Activated CD4-positive, alpha-beta memory T cell treated with anti-CD3 and anti-CD28 coated beads for 36 hours (primary cell): ENCODE measurements at places on chromosomes 12 and 14. TPM values are rescaled to one million over a fixed set of nuclear protein-coding genes. Genes with fewer than 3 reads are reported as not detected.

- no peak overlapping the region for H3K4me3 ChIP-seq
- peaks cover 76% of the 10 kb centered on the region for H3K4me1 ChIP-seq
- peak overlapping the region; percentile 14 for H3K27ac ChIP-seq
Measured at GRCh38 chr12:49664591-49665239, 41.4 kb downstream of the PRPF40B start.

Gene CYP46A1
- 0.19 TPM for total RNA-seq

DNA sequence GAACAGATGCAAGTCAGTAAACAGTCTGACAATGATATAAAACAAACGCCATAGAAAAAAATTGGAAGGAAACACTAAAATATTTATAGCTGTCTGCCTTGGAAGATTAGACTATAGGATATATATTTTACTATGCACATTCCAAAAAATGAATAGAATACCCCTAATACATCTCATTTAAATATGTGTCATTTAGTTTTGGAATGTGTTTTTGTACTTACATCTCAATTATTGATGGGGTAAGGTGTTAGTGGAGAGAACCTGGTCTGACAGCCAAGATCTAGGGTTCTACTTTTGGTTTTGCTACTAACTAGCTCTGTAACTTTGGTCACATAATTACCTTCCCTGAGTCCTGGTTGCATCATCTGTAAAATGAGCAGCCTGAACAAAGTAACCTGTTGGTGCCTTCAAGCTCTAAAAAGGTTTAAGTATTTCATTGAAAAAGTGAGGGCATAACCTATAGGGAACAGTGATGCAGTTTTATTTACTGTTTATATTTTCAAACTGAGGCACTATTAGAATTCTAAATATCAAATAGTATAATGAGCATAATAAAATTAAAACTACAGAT, 28.6 kb upstream of the SLC6A13 start:
- no peak overlapping the region for H3K27ac ChIP-seq
- H3K4me1 ChIP-seq: peaks cover 43% of the 10 kb centered on the region

DNA sequence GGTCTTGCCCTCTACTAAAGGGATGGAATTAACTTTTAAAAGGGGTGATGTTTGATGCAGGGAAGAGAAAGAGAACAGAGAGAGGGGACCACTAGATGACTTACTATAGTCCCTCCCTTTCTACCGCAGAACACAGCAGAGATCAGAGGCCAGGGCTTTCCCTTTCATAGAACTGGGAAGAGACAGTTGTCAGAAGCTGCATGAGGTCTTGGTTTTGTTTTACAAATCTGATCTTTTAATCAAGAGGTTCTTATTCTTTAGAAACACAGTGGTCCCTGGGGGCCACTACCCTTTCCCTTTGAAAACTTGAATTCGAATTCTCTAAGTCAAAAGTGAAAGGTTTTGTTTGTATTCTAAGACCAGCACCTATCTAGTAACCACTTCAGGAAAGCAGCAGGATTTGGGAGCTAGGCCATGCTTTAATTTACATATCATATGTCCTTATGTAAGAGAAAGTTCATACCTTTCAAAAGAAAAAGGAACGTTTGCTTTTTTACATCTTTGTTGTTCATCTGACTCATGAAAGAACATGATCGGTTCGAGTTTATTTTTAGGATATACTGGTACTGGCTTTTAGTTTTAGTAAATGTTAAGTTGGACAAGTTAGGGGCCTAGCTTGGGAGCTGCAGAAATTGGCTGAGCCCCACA, 6.3 kb downstream of the FBXL14 start:
- peak overlapping the region; percentile 39 for H3K27ac ChIP-seq
- H3K27me3 ChIP-seq: no peaks in the 10 kb centered on the region
- H3K4me1 ChIP-seq: peaks cover 46% of the 10 kb centered on the region

DNA sequence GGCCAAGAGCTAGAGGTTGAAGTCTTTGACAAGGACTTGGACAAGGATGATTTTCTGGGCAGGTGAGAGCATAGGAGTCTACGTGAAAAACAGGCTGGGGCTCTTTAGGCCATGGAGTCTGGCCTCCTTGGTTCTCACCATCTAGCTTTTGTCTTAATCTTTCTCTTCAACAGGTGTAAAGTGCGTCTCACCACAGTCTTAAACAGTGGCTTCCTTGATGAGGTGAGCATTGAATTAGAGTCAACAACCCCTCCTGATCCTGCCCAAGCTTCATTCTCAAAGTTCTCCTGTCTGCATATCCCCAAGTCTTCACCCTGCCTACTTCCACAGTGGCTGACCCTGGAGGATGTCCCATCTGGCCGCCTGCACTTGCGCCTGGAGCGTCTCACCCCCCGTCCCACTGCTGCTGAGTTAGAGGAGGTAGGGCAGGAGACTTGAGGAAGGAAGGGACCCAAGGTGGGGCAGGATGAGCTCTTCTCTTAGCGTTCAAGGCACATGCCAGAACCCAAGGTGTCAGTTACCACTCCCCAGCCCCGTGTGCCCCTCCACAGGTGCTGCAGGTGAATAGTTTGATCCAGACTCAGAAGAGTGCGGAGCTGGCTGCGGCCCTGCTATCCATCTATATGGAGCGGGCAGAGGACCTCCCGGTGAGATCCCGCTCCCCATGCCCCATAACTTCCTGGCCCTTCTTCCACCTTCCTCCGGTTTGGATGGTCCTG, 9.9 kb downstream of the ESYT1 start:
- H3K4me1 ChIP-seq: peaks cover 61% of the 10 kb centered on the region
- peaks cover 69% of the 10 kb centered on the region for H3K36me3 ChIP-seq
- DNase-seq: no peak

DNA sequence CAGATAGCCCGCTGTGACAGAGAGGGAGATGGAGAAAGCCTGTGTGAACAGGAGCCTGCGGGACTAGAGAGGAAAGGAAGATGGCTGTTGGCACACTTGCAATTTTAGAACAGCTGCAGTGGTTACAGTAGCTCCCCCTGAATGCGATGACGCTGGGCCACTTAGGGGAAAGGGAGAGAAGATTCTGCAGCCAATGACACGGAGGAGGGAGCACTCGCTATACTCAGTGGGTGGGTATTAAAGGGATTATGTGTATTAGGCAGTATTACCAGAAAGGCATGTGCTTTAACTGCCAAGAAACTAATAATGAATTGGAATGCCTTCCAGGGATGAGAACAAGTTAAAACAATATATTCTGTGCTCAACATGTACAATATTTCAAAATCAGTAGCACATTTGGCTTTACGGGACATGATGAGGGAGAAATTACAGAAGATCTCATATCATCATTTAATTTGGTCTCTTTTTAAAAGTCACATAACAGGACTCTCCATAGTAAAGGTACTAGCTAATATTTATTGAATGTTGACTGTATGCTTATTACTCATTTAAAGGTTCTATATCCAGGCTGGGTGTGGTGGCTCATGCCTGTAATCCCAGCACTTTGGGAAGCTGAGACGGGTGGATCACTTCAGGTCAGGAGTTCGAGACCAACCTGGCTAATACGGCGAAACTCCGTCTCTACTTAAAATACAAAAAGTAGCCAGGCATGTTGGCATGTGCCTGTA, 35.9 kb upstream of the FOS start:
- no peak overlapping the region for H3K4me3 ChIP-seq
- H3K36me3 ChIP-seq: no peaks in the 10 kb centered on the region
- H3K27me3 ChIP-seq: peaks cover 4% of the 10 kb centered on the region
- peaks cover 17% of the 10 kb centered on the region for H3K4me1 ChIP-seq
- no peak overlapping the region for H3K27ac ChIP-seq

Gene SLC5A8
- total RNA-seq: not detected

DNA sequence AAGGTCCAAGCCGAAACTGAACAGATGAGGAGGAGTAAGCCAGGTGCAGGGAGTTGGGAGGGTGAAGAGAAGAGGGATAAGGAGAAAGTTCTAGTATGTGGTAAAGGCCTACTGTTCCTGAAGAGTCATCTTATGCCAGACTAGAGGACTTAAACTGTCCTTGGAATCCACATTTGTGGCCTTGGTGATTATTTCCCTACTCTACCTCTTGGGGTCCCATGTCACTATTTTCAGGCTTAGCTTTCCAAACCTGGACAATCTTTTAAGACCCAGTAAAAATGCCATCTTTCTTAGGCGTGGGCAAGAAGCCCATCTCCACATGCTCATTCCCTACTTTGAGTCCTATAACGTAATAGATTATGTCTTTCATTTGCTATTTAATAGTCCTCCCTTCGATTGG, 40.1 kb upstream of the CRY1 start:
- no peaks in the 10 kb centered on the region for H3K4me1 ChIP-seq
- no peaks in the 10 kb centered on the region for H3K27me3 ChIP-seq
- DNase-seq: no peak
- H3K4me3 ChIP-seq: no peak overlapping the region
- H3K36me3 ChIP-seq: no peaks in the 10 kb centered on the region

- peaks cover 8% of the 10 kb centered on the region for H3K36me3 ChIP-seq
- H3K4me3 ChIP-seq: peak overlapping the region; percentile 59
- DNase-seq: peak; percentile 78
- no peaks in the 10 kb centered on the region for H3K27me3 ChIP-seq
- H3K27ac ChIP-seq: peak overlapping the region; percentile 86
Measured at GRCh38 chr14:91373591-91374254, 43.9 kb downstream of the CCDC88C start.

Gene TNFRSF1A
- total RNA-seq: 49.6 TPM

DNA sequence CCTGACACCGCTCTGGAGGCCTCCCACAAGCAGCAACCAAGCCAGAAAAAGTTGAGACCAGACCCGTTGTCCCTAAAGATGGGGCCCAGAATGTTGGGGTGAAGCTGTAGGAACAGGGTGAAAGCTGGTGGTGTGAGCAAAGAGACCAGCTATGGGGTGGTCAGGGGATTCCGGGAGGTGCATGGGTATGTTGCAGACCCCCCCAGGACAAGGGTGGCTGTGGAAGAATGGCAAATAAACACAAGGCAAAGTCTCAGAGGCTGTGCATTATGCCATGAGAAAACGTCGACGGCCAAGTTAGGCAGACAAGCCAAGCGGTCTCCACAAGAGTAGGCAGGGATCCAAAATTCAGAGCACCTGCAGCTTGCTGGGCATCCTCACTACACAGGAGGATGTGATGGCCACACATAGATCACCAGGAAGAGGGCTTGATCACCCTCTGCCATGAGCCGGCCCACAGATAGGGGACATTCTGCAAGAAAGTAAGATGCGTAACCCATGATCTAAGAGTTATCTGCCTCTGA, 58.8 kb upstream of the KCNA1 start:
- DNase-seq: no peak
- H3K27me3 ChIP-seq: no peaks in the 10 kb centered on the region
- no peak overlapping the region for H3K27ac ChIP-seq
- no peak overlapping the region for H3K4me3 ChIP-seq

GRCh38 chr12:65323070-65323469, 44.6 kb downstream of the MSRB3 start:
- H3K36me3 ChIP-seq: no peaks in the 10 kb centered on the region
- H3K4me3 ChIP-seq: no peak overlapping the region
- no peaks in the 10 kb centered on the region for H3K4me1 ChIP-seq
- H3K27me3 ChIP-seq: peaks cover 6% of the 10 kb centered on the region

Gene ZFC3H1
- total RNA-seq: 64.9 TPM

DNA sequence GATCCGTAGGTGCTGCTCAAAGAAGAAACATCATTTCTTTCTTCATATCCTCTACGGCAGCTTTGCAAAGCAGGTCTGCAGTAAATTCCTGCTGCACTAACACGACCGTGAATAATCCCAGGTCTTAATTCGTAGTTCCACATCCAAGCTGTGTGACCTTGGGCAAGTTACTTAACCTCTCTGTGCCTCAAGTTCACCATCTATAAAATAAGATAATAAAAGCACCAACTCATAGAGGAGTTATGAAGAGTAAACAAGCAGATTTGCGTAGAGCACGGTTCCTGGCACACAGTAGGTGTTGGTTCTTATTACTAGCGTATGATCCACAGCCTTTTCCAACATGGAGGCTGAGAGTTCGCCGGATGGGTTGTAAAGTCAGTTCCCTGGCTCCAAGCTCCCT, 3.6 kb downstream of the NCOR2 start:
- no peak overlapping the region for H3K4me3 ChIP-seq
- no peak overlapping the region for H3K27ac ChIP-seq
- no peaks in the 10 kb centered on the region for H3K27me3 ChIP-seq
- H3K4me1 ChIP-seq: peaks cover 33% of the 10 kb centered on the region
- no peak for DNase-seq

- no peak overlapping the region for H3K4me3 ChIP-seq
- H3K4me1 ChIP-seq: no peaks in the 10 kb centered on the region
- no peaks in the 10 kb centered on the region for H3K36me3 ChIP-seq
- peaks cover 7% of the 10 kb centered on the region for H3K27me3 ChIP-seq
- H3K27ac ChIP-seq: no peak overlapping the region
Measured at GRCh38 chr14:24876996-24877395, 173.0 kb downstream of the STXBP6 start.

Gene DLK1
- not detected for total RNA-seq
